Fibroblast of skin of left biceps (primary cell): ENCODE measurements at places on chromosomes 12 and 14.
A peak's percentile ranks its signal among the peaks of the same experiment; 100 is the strongest.

DNA sequence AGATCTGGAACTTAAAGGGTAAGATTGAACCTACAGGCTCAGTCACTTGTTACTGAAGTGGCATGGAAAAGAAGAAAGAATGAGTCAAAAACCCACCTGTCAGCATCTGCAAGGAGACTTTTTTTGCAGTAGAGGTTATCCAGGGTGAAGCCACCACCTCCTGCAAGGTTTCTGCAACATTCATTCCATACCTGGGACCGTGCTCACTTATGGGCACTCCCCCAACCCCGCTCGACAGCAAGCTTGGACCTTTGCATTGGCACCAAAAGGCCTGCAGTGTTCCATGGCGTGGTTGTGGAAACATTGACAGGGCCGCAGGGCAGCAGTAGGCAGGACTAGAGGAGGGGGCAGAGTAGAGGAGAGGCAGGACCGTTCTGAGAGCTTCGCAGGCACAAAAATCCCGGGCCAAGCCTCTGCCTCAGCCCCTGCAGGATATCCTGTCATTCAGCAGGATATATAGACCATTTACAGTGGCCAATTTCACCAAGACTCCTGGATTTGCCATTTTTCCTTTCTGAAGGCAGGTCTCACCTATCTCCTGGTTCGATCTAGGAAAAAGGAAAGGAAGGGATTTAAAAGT, at the start of gene STAB2:
STAB2 (plus strand) TSS at position 483 of the 580 bp plus-strand sequence. CDS start 204 bp downstream, outside the sequence.
- no peak for DNase-seq

DNA sequence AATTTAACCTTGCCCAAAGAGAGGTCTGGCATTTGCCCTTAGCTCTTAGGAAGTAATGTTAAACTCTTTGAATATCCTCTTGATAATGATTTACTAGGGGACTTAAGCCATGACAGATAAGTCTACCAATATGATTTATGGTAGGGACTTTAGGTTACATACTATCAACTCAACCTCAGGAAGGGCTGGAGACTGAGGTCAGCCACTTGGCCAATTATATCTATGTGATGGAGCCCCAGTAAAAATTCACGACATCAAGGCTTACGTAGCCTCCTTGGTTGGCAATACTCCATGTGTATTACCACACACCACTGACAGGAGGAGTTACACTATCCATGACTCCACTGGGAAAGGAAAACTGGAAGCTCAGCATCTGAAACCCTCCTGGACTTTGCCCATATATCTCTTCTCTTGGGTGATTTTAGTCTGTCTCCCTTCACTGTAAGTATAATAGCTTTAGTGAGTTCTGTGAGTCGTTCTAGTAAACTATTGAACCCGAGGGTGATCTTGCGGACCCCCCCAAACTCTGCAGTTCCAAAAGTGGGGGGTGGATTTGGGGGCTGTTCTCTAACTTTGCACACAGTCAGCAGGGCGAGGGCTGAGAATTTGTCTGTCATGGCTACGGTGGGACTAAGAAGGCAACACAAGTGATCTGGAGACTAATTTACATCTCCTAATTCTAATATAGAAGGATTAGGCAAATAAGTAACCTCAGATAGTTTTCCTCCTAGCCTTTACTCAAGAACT, 62.3 kb downstream of the R3HDM2 start:
- no peak for DNase-seq

DNA sequence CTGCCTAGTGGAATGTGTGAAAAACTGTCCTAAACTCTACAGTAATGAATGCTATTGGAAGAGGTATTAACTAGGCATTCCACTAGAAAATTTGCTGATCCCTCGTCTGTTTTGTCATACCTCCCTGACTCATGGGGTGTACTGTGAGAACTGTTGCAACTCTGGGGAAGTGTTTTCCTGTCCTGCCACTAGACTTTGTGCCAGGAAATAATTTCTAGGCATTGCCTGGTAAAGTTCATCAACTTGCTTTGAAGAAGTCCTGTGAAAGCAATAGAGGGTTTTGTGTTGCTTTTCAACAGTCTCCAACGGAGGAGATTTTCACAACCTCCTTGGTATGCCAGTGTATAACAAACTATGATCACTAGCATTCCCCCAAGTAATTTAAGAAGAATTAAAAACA, 139.9 kb downstream of the AKAP6 start:
- no peak for DNase-seq

DNA sequence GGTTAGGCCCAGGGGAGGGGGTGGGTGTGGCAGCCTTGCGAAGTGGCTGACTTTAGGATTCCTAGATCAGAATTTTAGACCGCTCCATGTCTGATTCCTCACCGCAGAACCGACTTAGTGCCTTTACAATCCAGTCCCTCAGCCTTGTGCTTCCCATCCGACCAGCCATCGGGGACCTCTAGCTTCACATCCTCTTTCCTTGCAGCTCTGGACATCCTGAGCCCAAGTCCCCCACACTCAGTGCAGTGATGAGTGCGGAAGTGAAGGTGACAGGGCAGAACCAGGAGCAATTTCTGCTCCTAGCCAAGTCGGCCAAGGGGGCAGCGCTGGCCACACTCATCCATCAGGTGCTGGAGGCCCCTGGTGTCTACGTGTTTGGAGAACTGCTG, 557 bp downstream of the COPS7A start:
- no peak for DNase-seq

- no peak for DNase-seq
These were observed 637.8 kb downstream of the DIO2 start for GRCh38 chr14:79573486-79573885.

DNA sequence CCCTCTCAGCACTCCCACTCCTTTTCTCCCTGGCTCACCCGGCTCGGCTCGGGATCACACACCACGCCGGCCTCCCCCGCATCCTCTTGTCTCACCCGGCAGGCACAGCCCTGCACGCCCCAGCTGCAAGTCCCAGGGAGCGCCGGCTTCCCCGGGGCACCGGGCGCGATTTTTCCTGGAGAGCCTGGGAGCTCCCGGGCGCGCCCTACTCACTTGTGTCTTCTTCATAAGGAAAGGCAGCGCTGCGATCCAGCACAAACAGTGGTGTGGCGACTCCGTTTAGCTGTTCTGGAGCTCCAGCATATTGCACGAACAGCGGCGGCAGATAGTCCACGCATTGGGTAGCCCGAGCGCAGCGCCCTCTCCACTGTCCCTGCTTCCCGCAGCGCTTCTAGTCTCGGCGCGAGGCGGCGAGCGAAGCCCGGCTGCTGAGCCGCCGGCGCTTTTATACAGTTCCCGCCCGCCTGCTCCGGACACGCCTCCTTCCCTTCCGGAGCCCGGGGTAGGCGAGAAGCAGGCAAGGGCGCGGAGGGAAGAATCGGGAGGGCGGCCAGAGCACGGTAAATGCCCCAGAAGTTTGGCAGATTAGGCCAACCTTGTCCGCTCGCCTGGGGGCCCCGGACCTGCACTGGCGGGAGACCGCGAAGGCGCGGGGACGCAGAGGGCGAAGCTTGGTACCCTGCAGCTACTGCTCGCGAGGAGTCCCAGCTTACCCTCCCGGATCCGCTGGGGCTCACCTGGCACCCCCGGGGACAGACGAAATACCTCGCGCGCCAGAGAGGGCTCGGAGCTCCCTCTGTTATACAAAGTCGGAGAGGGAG, at the start of gene KITLG:
KITLG (minus strand) TSS at position 421 of the 821 bp plus-strand sequence; CDS start at position 228, 193 bp downstream.
- peak; percentile 77 for DNase-seq

DNA sequence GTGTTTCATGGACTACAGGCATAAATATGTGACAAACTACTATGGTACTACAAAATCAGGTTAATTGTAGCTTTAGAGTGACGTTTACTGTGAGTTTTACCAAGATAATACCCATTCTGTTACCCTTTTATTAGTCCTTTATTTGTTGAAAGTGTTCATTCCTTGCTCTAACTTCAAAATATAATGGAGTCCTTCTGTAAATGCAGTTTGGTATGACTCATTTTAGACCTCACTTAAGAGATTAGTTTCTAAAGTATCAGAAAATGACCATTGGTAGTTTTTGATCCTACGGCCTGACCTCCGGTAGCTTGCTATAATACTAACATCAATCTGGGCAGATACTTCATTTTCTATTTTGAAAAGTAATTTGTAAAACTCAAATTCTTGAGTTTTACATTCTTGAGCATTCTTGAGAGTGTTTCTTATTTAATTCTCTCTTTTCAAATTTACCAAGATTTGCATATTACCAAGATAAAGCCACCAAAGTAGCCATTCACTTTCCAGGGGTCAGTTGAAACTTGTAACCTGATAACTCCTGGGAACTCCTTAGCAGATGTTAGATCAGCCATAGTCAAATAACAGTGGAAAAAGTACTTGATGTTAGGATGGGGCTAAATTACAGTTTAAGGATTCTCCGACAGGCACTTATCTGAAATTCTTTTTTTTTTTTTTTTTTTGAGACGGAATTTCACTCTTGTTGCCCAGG, 4.2 kb downstream of the HSPA2 start:
- DNase-seq: no peak

GRCh38 chr14:22420598-22421186, 168.3 kb downstream of the DAD1 start:
- DNase-seq: no peak

GRCh38 chr14:71734076-71734475, 198.2 kb upstream of the RGS6 start:
- no peak for DNase-seq

GRCh38 chr14:99522457-99522891, 41.3 kb downstream of the CCNK start:
- no peak for DNase-seq

DNA sequence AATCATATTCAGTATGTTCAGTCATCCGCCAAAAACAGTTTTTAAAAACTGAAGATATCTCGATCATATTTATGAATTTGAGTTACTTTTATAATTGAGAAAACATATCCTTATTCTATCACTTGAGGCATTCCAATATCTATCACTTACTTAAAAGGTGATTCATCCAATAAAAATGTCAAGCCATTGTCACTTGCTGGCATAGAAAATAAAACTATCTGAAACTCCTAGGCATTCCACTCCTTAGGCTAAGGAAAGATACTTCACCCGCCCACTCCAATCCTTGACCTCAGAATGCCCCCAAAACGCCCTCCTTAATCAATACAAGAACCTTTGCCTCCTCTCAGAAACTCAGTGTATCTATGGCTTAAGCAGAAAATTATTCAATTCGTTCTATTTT, 51.3 kb upstream of the AMIGO2 start:
- DNase-seq: no peak

- DNase-seq: no peak
These were observed 83.3 kb downstream of the PTPRO start for GRCh38 chr12:15405606-15406005.

DNA sequence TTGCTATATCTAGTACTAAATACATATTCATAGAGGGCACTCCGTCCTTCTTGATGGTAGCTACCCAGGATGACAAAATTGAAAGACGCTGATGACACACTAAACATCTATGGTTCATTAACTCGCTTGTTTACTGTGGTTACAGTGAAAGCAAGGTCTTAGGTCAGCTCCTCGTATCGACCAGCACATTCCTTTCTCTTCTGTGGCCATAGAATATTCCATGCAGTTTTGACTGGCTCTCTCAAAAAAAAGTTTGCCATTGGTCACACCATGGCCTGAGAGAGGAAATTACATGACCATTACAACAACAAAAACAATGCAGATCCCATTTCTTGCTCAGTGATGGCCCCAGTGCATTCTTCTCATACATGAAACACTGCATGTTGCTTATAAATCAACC, 411.4 kb upstream of the SOX5 start:
- DNase-seq: no peak

DNA sequence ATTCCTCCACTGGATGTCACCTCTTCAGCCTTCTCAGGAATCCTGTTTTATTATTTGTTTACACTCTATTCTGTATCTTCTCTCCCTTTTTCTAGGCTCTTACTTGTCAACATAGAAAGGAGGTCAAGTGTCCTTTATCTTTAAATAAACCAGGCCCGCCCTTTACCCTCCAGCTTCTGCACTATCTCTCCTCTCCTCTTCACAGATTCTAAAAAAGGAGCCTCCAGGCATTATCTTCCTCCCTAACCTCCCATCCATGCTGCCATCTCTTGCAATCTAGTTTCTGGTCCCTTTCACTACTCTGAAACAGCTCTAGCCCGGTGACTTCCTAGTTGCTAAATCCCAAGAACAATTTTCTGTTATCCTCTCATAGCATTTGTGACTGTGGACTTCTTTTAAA, 24.1 kb upstream of the ARID2 start:
- DNase-seq: no peak

DNA sequence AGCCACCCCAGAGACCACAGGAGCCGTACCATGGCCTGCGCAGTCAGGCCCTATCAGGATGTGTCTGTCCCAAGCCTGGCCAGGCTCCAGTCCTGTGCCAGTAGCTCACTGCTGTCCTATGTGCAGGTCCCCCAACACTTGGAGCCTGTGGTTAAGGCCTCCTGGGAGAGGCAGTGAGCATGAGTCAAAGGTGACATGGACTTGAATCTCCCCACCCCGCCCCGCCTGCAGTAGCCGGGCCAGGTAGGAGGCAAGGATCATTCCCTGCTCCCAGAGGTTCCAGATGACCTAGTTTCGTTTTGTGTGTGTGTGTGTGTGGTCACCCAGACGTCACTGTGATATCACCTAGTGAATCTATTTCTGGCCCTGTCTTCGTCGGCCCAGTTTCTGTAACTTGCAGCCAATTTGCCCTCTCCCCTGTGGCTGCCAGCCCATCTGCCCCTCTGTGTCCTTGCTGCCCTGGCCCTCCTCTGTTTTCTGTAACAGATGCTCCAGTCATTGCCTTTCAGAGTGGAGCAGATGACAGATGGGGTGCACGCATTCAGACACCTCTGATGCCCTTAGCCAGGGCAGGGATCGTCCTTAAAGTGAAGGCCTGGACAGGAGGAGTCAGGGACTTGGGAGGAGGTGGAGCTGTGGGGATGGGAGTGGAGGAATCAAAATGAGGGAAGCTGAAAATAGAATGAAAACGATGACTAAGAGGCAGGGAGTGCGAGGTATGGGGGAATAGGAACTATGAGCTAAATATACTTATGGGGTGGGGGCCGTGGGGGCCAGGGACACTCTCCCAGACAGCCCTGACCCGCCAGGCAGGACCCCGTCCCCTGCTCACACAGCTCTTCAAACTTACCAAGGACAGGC, 37.4 kb downstream of the SLC6A12 start:
- no peak for DNase-seq

GRCh38 chr14:67395876-67396189, 16.1 kb downstream of the PLEK2 start:
- no peak for DNase-seq

GRCh38 chr14:83826838-83827237, 1703.1 kb upstream of the FLRT2 start:
- DNase-seq: peak; percentile 27

DNA sequence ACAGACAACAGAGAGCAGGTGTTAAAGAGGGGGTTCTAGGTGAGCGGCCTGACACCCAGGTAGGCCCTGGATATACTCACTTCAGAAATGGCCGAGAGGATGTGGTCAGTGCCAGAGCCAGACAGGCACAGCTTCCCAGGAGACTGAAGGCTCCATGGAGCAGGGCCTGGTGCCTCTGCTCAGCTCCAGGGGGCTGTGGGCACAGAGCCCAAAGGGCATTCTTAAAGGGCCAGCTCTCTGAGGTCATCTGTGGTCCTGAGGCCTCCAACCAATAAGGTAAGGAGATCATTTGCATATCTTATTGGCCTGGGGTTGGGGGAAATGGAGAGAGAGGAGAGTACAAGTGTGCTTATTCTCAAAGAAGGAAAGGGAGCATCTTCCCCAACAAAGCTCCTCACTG, 9.7 kb upstream of the PCK2 start:
- no peak for DNase-seq

GRCh38 chr14:55789406-55789805, 209.4 kb downstream of the KTN1 start:
- no peak for DNase-seq

- DNase-seq: no peak
These were observed 1.1 kb downstream of the SMIM10L1 start for GRCh38 chr12:11171969-11172675.

GRCh38 chr12:83841620-83842019, 1071.0 kb downstream of the SLC6A15 start:
- peak; percentile 45 for DNase-seq
